ENCODE measurements at places on chromosomes 4 and X. TPM values are rescaled to one million over a fixed set of nuclear protein-coding genes. Genes with fewer than 3 reads are reported as not detected.

GRCh38 chr4:54588404-54588803, 69.4 kb upstream of the KIT start:
- DNase-seq = no peak

Gene USP26
- total RNA-seq = not detected

DNA sequence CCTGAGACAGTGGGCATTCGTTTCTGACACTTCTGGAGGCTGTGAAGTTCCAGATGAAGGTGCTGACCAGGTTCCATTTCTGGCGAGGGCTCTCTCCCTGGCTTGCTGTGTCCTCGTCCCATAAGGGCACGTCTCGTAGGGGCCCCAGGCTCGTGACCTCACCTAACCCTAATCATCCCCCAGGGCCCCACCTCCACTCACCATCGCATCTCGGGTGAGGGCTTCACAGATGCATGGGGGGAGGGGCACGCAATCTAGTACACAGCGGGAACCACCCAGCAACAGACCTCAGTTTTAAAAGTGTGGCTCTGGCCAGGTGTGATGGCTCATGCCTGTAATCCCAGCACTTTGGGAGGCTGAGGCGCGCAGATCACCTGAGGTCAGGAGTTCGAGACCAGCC, 22.1 kb downstream of the PDE6B start:
- DNase-seq = no peak

GRCh38 chr4:95283320-95283719, 265.5 kb downstream of the UNC5C start:
- DNase-seq = no peak

- DNase-seq = no peak
Observed at GRCh38 chr4:182384631-182385091, 141.5 kb downstream of the TENM3 start.

Data from activated T-cell treated with anti-CD3 and anti-CD28 coated beads, Interleukin-2, amount 50 U/mL, for 72 hours (primary cell).